Kidney glomerular epithelial cell (primary cell): ENCODE measurements at places on chromosomes 6 and 20.

- no peak for DNase-seq
These were observed 147.4 kb downstream of the HDGFL1 start for GRCh38 chr6:22716721-22717120.

DNA sequence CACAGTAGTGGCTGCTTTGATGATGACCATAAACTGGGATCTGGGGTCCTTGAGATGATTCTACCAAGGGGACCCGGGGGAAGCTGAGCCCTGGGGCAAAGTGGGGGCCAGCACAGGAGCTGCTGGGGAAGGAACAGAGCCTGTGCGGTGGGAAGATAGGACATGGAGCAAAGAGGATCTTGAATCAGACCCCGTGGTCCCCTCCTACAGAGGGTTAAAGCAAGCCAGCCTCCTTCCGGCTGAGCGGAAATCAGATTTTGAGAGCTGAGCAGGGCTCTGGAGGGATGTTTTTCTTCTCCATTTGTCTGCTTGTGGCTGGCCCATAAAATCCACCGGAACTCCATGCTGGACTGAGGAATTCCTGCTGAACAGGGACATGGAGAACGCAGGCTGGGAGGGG is 10.1 kb upstream of the TCF15 start:
- DNase-seq, result no peak

DNA sequence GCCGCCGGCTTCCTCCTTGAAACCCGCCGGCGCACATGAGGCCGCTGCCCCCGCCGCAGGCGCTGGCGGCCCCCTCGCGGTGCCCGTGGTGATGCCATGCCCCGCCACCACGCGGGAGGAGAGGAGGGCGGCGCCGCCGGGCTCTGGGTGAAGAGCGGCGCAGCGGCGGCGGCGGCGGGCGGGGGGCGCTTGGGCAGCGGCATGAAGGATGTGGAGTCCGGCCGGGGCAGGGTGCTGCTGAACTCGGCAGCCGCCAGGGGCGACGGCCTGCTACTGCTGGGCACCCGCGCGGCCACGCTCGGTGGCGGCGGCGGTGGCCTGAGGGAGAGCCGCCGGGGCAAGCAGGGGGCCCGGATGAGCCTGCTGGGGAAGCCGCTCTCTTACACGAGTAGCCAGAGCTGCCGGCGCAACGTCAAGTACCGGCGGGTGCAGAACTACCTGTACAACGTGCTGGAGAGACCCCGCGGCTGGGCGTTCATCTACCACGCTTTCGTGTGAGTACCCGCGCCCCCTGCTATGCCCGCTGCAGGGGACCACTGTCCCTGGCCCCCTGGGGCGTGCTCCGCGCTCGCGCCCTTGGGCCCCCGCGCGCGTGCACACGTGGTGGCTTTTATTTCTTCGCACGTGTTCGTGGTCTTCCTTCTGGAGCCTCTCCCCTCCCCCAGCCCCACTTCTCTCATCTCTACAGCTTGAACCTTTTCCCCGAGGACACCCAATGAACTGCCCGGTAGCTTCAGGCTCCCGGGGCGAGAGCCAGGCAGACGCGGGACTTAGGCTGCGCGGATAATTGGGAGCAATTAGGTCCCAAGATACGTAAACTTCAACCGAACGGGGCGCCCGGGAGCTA is 453 bp downstream of the KCNQ5 start:
- DNase-seq, result no peak

- DNase-seq, result no peak
These were observed 9.1 kb downstream of the RBM38 start for GRCh38 chr20:57400231-57400701.

DNA sequence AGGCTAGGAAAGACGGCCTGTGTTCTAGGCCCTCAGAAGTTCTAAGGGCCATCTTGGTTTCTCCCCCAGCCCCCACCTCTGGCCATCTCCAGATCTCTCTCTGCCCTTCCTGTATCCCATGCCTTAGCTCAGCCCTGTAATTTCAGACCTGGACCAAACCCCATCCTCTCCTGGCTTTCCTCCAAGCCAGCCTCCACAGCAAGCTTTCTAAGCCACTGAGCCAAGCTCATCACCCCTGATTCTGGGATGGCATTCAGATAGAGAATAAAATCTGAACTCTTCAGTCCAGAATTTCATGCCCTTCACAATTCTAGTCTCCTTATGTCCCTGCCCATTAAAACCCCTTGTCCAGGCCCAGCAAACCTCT is 18.9 kb upstream of the CCM2L start:
- no peak for DNase-seq

GRCh38 chr6:162448294-162448693 is 279.3 kb downstream of the PRKN start:
- no peak for DNase-seq

GRCh38 chr20:50144362-50144761 is 9.2 kb downstream of the PEDS1 start:
- DNase-seq, result peak; percentile 80

DNA sequence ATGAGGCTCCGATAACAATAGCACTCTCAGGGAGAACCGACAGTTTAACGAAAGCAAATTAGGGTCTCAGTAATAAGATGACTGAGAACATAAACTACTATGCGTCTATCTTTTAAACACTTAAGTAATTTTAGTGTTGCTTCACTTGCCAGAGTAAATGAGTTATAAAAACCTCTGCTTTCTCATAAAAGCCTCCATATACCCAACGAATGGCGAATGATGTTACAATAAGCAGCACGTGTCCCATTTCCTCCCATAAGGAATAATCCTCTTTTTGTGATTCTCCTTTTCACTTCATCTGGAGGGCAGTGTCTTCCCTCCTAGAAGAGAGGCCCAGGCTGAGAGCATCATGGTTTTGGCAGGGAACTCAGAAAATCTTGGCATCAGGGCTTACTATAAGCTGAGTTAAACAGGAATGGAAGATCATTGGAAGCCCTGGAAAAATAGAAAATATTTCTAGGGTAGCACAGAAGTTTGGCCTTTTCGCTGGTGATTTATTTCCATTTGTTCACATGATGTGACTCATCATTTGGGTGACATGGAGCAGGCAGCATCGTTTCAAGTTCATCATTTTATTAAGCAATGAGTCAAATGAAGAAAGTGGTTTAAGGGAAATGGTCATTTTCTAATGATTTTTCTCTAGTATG is 255.4 kb downstream of the ATXN1 start:
- no peak for DNase-seq

GRCh38 chr20:3759316-3759823 is 8.2 kb downstream of the ADISSP start:
- DNase-seq, result no peak

- DNase-seq, result no peak
These were observed 272.2 kb upstream of the FOXQ1 start for GRCh38 chr6:1039746-1040145.

DNA sequence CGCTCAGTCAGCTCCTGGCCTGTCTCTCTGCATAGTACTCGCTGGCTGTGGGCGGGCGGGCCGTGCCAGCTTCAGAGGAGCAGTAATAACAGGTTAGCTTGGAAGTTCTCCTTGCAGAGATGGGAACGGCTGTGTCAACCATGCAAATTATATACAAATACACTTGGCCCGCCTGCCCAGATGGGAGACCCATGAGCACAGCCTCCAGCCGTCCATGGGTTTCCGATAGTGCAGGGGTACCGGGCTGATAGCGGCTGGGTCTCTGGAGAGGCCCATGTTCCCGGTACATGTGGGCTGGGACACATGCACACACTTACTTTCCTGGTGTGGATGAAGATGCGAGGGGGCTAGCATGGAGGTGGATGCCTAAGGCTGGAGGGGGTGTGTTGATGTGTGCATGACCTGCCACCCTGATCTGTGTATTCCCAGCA is 12.8 kb upstream of the ZNF831 start:
- no peak for DNase-seq

DNA sequence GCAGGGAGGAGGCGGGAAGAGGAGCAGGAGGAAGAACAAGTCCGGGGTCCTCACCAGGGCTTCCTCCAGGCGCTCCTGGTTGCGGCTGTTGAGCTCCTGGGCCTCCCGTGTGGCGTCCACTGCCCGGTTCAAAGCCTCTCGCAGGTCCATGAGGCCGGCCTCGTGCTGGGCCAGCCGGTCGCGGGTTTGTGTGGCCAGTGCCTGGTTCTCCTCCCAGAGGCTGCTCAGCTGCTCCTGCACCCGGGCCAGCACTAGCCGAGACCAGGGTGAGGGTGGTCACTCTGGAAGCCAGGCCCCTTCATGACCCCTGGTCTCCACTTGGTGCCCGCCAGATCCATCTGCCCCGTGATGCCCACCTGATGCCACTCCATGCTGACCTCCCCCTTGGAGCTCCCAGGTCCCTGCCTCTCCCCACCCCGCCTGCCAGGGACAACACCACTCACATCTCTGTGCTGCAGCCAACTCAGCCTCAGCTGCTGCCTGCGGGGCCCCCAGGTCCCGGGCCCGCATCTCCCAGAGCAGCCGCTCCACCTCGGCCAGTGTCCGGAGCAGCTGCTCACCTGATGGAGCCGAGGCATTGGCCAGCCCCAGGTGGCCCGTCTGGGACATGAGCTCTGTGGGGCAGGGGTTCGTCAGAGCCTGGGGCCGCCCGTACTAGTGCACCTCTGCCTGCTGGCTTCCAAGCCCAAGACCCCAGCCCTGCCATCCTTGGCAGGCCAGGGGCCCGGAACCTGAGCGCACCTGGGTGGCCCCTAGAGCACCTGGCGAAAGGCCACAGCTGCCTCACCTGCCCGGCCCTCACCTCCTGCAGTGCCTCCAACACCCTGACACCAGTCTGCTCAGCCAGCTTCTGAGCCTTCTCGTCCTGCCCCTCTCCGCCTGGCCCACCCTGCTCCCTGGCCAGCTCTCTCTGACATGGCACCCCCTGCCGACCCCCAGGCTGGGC is 15.9 kb downstream of the ADRM1 start:
- no peak for DNase-seq

GRCh38 chr6:1606780-1607515 is 2.8 kb upstream of the FOXC1 start:
- DNase-seq, result no peak
